Hair follicular keratinocyte (primary cell): ENCODE measurements at places on chromosomes 1 and 21. TPM values are rescaled to one million over a fixed set of nuclear protein-coding genes. Genes with fewer than 3 reads are reported as not detected.

The FHAD1 gene
- 0.11 TPM in 1 of 2 replicates, not detected in the other for total RNA-seq

The GPR25 gene
- not detected in 2 replicates for total RNA-seq

The ARMH1 gene
- not detected in 2 replicates for total RNA-seq

The DCST1 gene
- not detected in 2 replicates for total RNA-seq

The LCE3B gene
- not detected in 2 replicates for total RNA-seq

The STIL gene
- total RNA-seq, result 10.3 and 14.6 TPM in 2 replicates

The SELE gene
- not detected in 2 replicates for total RNA-seq

The KCNJ6 gene
- not detected in 2 replicates for total RNA-seq

The KCNA10 gene
- not detected in 2 replicates for total RNA-seq

The APOBEC4 gene
- total RNA-seq, result not detected in 2 replicates

The BRDT gene
- total RNA-seq, result not detected in 2 replicates

The BGLAP gene
- total RNA-seq, result not detected in 2 replicates

The OR2L3 gene
- total RNA-seq, result not detected in 2 replicates

The VTCN1 gene
- total RNA-seq, result not detected in 2 replicates

The C4BPA gene
- not detected in 2 replicates for total RNA-seq

The KRTAP11-1 gene
- total RNA-seq, result not detected in 2 replicates

The CSMD2 gene
- total RNA-seq, result 0.11 and 0.94 TPM in 2 replicates

The ALPL gene
- total RNA-seq, result not detected in 2 replicates

The SLC25A34 gene
- 0.30 and 1.1 TPM in 2 replicates for total RNA-seq

The CGN gene
- 0.16 and 0.19 TPM in 2 replicates for total RNA-seq

The DRAXIN gene
- total RNA-seq, result not detected in 2 replicates

The ARHGEF16 gene
- 10.5 and 15.3 TPM in 2 replicates for total RNA-seq

The RGS8 gene
- total RNA-seq, result not detected in 2 replicates

The CXADR gene
- total RNA-seq, result 10.1 and 11.7 TPM in 2 replicates

The CACNA1S gene
- total RNA-seq, result not detected in 2 replicates

The SELENBP1 gene
- 1.6 and 2.2 TPM in 2 replicates for total RNA-seq

The PI4KB gene
- total RNA-seq, result 44.8 and 47.2 TPM in 2 replicates

The ERICH3 gene
- total RNA-seq, result not detected in 2 replicates

The CYP4A11 gene
- not detected in 2 replicates for total RNA-seq

The ITLN2 gene
- not detected in 2 replicates for total RNA-seq

The ZFP69 gene
- total RNA-seq, result 4.8 and 5.3 TPM in 2 replicates

The HES3 gene
- total RNA-seq, result not detected in 2 replicates

The PTPRC gene
- not detected in 2 replicates for total RNA-seq

The NFYC gene
- total RNA-seq, result 24.7 and 29.5 TPM in 2 replicates

The ZBTB8B gene
- total RNA-seq, result not detected in 2 replicates
